ENCODE measurements at places on chromosomes 3 and 15.

- no peak for DNase-seq
These were observed 46.9 kb downstream of the CHSY1 start for GRCh38 chr15:101204739-101205535.

GRCh38 chr3:5021116-5022092 lies 42.2 kb downstream of the BHLHE40 start:
- no peak for DNase-seq

GRCh38 chr3:184783319-184783718 lies 28.6 kb upstream of the VPS8 start:
- no peak for DNase-seq

GRCh38 chr3:11056531-11057050 lies 64.0 kb downstream of the SLC6A1 start:
- DNase-seq: no peak

DNA sequence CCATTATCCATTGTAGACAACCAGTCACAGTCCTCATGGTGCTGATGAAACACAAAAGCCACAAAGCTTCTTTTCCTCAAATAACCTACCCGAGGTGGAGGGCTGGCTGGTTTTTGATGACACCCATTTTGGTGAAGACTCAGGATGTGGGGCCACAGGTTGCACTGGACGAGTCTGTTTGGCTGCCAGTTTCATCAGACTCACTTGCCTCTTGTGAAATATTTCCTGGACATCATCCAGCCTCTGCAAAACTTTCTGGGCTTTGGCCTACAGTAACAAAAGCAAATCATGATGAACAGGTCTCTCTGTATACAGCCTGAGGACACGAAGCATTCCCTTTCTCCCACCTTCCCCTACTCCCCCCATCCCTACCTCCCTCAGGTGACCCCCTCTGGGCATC lies 42.2 kb downstream of the B3GNT5 start:
- DNase-seq: peak; percentile 31

DNA sequence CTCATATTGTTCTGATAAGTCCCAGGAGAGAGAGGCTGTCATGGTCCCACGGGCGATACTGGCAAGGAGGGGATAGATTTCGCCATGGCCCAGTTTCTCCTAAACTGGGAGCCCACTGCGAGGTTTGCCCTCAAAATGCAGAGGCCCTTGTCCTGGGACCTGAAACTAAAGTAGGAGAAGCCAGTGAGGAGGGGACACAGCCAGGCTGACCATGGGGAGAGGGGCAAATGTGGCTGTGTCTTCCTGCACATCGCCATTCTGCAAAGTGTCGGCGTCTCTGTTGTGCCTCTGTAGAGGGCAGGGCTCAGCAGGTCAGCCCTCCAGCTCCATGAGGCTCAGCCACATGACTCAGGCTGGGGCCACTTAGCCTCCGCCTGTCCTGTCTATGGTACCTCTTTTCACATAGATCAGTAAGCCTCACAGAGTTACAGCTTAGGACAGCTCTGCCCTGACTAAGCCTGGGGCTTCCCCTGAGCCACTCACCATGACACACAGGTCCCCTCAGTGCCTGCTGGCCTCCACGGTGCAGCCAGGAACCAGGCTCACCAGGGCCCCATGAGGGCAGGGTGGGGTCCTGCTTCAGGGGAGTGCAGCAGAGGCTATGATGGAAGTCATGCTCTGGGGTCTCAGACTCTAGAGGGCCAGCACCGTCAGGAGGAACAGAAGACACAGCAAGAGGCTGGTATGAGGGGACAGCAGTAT lies 28.6 kb upstream of the PLXNA1 start:
- DNase-seq: no peak

GRCh38 chr3:28022916-28023315 lies 218.5 kb upstream of the CMC1 start:
- no peak for DNase-seq

- no peak for DNase-seq
These were observed 344.6 kb upstream of the NECTIN3 start for GRCh38 chr3:110727056-110727455.

GRCh38 chr3:188979248-188979647 lies 192.5 kb upstream of the TPRG1 start:
- DNase-seq: no peak

GRCh38 chr3:73604451-73604850 lies 20.3 kb downstream of the PDZRN3 start:
- no peak for DNase-seq

GRCh38 chr3:173863551-173863950 lies 466.0 kb downstream of the NLGN1 start:
- DNase-seq: no peak

DNA sequence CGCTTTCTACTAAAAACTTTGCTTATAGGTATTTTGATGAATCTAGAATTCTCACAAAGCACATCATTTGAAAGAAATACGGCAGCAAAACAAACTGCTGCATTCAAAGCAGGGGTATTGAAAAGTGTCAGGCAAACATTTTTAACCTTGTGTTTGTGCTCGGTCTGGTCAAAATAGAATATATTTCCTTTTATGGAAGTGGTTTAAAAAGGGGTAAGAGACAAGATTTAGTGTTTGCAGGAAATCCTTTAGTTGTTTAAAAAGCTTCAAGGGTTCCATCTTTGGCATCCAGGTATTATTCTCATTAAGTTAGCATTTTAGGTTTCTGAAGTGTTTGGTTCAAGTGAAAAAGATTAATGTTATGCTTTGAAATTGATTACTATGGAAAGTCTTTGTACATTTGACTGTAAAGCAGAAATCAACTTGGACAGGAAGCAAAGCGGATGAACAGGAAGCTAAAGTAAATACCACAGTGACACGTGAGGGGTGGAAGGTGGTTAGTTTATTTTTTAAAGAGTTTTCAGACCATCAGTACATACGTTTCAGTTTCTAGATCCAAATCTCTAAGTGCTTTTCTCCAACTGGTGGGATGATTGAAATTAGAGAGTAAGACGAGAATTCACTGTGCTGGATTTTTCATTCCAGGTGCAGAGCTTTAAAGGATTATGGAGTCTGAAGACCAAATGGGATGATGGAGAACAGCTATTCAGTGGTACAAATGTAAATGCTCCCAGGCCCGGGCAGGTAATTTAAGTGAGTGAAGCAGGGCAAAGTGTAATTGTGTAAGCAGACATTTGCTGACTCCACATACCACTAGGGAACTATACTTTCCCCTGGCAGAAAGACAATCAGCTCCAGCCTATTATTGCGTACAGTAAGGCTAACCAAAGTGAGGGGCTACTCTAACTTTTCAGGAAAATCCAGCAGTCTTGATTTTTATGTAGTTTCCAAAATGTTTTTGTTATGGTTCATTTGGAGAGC lies 341.8 kb upstream of the TBL1XR1 start:
- no peak for DNase-seq

DNA sequence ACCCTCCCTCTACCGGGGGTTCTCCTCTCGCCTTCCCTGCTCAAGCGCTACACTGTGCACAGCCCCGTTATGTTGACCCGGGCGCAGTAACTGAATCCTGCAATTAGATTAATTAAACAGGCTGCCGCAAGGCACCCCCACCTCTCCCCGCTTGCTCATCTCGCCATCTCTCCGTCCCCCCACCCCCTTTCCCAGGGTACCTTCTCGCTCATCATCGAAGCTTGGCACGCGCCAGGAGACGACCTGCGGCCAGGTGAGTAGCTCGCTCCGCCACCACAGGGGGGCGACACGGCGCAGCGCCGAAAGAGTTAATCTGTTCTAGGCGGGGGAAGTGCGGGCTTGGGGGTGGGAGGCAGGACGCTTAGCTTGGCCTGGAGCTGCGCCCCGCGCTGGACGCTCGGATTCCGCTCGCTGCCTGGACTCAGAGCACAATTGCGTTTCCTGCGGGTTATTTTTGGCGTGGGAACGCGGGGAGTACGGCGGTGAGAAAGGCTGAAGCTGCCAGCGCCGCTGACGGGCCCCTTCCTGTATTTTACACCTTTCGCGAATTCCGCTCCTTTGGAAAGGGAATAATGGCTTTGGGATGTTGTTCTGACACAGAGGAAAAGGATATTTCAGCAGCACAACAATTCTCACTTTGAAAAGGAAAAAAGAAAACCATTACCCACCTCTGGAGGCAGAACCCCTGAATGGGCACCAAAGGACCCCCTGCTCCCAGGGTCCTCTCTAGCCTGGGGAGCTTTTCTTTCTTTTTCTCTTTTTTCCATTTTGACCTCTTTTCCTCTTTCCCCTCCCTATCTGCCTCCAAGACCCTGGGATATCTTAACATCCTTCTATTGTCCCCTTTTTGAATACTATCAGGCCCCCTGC lies 1.5 kb downstream of the DLL4 start:
- peak; percentile 86 for DNase-seq

DNA sequence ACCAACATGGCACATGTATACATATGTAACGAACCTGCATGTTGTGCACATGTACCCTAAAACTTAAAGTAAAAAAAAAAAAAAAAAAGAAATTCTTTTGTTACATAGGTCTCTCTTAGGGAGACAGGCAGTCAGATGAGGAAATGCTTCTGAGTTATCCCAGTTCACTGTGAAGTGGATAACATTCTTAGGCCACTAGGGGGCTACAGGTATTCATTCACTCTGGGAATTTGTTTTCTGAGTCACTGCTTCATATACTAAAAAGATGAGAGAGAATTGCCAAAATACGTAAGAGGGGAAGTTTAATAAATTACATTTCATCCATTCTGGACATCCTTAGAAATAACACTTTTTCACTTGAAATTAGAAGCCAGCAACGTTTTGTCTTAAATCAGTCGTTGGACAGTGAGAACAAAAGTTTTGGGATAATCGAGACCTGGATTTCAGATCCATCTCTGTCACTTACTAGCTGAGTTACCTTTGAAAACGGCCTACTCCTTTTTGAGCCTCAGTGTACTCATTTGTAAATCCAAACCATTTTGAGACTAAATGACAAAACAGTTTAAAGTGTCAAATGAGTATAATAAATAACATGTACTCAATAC lies 738.4 kb upstream of the ALCAM start:
- no peak for DNase-seq

GRCh38 chr3:57655727-57656126 lies 37.1 kb downstream of the DENND6A start:
- no peak for DNase-seq

DNA sequence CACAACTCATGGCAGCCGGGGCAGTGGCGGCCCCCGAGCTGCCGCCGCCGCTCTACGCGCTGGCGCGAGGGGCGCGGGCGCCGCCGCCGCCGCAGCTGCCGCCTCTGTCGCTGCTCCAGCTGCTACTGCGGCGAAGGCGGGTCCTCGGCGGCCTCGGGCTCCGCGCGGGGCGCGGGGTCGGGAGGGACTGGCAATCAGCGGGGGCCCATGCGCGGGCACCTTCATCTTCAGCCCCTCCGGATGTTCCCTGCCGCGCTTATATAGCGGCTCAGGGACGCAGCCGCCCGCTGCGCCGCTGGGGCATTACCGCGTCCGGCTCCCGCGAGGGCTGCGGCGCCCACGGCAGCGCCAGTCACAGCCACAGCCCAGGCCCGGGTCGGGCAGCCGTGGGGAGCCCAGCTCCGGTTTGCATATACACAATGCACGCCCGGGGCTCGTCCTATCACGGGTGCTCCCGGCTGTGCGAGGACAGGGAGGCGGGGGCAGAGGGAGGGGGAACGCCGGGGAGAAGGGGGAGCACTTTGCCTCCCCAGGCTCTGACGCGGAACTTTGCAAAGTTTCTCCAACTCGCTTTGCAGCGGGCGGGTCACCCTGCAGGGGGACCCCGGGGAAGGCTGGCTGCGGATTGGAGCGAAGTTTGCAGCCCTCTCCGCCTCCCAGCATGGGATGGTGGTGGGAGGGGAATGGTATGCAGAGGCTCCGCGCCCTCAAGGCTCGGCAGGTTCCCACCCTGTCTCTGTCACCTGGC lies at the start of gene VGLL3:
VGLL3 (minus strand) TSS at position 416 of the 748 bp plus-strand sequence; CDS start at position 10, 406 bp downstream.
- DNase-seq: peak; percentile 50

GRCh38 chr3:193452338-193452737 lies 73.8 kb upstream of the ATP13A5 start:
- DNase-seq: no peak

- DNase-seq: no peak
These were observed 800 bp downstream of the DAG1 start for GRCh38 chr3:49470714-49471420.

- DNase-seq: no peak
These were observed 23.9 kb downstream of the ALDH1L1 start for GRCh38 chr3:126156468-126156867.

GRCh38 chr3:109081746-109082510 lies 36.0 kb downstream of the MORC1 start:
- no peak for DNase-seq

GRCh38 chr15:85297537-85297936 lies 82.9 kb upstream of the AKAP13 start:
- no peak for DNase-seq

GRCh38 chr3:123281929-123282328 lies 80.2 kb downstream of the SEC22A start:
- DNase-seq: no peak

- no peak for DNase-seq
These were observed 760.3 kb upstream of the ARRDC4 start for GRCh38 chr15:97200161-97200560.

DNA sequence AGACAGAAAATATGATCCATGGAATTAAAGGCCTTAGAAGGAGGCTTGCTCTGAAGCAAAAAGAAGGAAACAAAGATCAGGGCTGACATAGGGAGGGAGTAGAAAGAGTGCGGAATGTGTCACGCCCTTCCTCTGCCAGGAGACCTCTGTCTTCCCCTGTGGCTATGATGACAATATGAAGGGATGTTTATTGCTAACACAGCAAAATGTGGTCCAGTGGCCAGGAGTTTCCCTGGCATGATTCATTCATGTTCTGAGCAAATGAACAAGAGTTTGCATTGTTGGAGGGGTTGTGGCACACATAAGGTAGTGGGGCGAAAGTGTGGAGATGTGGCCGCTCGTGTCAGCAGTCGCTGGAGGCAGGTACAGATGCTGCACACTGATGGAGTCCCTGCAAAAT lies 169.4 kb downstream of the SHQ1 start:
- no peak for DNase-seq

GRCh38 chr15:60362321-60363086 lies 35.3 kb downstream of the ANXA2 start:
- DNase-seq: no peak

DNA sequence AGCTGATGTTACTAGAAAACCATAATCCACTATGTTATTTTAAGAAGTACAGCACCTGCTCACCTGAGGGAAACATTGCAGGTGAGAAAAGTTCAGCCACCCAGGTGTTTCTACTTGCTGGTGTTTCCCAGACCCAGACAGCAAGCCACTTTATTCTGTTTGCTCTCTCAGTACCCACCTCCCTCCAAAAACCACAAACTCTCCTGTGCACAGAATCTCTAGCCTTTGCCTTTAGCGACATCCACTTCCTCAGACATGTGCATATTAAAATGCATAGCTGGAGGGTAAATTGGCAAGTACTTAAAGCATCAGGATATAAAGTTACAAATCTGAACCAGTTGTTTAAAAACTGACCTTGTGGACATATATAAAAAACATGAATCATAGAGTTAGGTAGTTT lies 36.7 kb downstream of the VGLL3 start:
- DNase-seq: no peak

DNA sequence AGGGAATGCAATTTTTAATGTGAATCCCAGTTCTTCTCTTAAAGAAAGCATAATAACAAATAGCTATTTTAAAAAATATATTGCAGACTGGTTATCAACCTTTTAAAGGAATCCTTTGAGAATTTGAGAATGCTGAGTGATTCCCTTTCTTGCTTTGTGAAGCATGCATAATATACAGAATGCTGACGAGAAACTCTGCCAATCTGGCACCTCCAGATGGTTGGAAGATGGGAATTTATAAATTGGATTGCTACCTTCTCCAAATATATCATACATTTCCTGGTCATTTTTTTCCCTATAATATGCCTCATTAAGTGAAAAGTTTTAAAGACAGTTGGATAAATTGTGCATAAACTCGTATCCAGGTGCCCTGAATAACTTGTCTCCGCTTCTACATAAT lies 333.9 kb upstream of the ARPP21 start:
- no peak for DNase-seq

GRCh38 chr3:150583028-150583427 lies 20.1 kb upstream of the SELENOT start:
- DNase-seq: no peak

- peak; percentile 53 for DNase-seq
These were observed 87.2 kb downstream of the TGFBR2 start for GRCh38 chr3:30693470-30694120.

Data from heart left ventricle (tissue), 16 donors.